Activated CD8-positive, alpha-beta memory T cell treated with anti-CD3 and anti-CD28 coated beads, Interleukin-2, amount 50 U/mL, for 48 hours (primary cell): ENCODE measurements at places on chromosomes 4 and X.

- DNase-seq, result no peak
These were observed 17.6 kb downstream of the APBB2 start for GRCh38 chr4:41196633-41197332.

GRCh38 chr4:86564795-86565194 is 29.3 kb upstream of the PTPN13 start:
- no peak for DNase-seq

DNA sequence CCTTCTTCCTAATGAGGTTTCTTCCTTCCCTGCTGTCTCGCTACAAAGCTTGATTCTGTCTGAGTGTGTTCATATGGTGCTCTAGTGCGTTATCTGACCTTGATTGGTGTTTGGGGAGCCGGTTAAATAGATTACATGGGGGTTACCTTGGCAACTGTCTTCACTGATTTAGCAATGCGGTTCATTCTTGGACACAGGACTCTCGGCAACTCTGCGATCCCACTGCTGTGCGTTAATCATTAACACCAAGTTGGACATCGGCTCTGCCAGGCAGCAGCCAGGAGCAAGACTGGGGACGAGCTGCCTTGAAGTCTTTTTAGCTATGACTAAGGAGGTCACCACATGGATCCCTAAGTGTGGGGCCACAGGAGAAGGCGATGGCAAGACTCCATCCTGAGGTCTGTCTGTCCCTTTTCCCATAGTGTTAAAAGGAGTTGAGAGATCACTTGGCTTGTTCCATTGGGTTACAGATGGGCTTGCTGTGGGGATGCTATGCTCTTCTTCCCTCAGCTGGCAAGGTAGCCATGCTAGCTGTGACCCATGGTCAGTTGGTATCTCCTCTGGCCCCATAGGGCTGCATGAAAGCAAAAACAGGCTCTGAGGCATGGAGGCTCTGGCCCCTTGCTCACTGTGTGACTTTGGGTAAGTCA is 93.4 kb upstream of the MAMLD1 start:
- DNase-seq, result no peak

DNA sequence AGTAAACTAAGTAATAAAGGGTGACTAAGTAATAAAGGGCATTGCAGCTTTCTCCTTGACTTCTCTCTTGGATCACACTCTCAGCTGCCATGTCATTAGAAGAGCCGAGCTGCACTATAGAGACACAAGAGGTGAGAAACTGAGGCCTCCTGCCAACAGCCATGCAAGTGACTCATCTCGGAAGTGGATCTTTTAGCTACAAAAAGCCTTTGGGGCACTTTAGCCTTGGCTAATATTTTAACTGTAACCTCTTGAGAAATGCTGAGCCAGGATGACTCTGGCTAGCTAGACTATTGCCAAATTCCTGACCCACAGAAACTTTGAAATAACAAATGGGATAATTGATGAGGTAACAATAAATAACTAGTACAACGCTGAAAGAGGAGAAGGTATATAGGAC is 1.5 kb upstream of the NEIL3 start:
- no peak for DNase-seq

- DNase-seq, result no peak
These were observed 175.6 kb downstream of the FBXO8 start for GRCh38 chr4:174107746-174108354.
